Uterine smooth muscle cell (primary cell): ENCODE measurements at places on chromosomes 3 and 15. TPM values are rescaled to one million over a fixed set of nuclear protein-coding genes. Genes with fewer than 3 reads are reported as not detected.

AGBL1 gene
- not detected in 2 replicates for total RNA-seq

SCAMP5 gene
- 0.44 and 2.0 TPM in 2 replicates for total RNA-seq

TGM5 gene
- not detected in 2 replicates for total RNA-seq

IL17RE gene
- 0.62 and 2.0 TPM in 2 replicates for total RNA-seq

HHLA2 gene
- not detected in 2 replicates for total RNA-seq

CCDC191 gene
- 1.2 and 2.5 TPM in 2 replicates for total RNA-seq

EPB42 gene
- not detected in 2 replicates for total RNA-seq

ACTC1 gene
- total RNA-seq: not detected in 2 replicates

TF gene
- under 0.01 TPM in 2 replicates for total RNA-seq

SRGAP3 gene
- 3.1 and 6.0 TPM in 2 replicates for total RNA-seq

SERPINI2 gene
- not detected in 2 replicates for total RNA-seq

LTK gene
- total RNA-seq: 0.37 and 0.44 TPM in 2 replicates

CSNK1G1 gene
- 28.3 and 31.7 TPM in 2 replicates for total RNA-seq

LRRN1 gene
- not detected in 2 replicates for total RNA-seq

ZNF385D gene
- 0.66 and 0.75 TPM in 2 replicates for total RNA-seq

GATM gene
- total RNA-seq: 0.25 and 0.44 TPM in 2 replicates

CELSR3 gene
- 0.89 and 1.00 TPM in 2 replicates for total RNA-seq

SLC51A gene
- total RNA-seq: 0.25 TPM in 1 of 2 replicates, not detected in the other

PPP1R14D gene
- not detected in 2 replicates for total RNA-seq

BCL2A1 gene
- 4.9 and 27.1 TPM in 2 replicates for total RNA-seq

ADAMTS7 gene
- 1.2 and 2.2 TPM in 2 replicates for total RNA-seq

CGNL1 gene
- 0.66 and 1.5 TPM in 2 replicates for total RNA-seq

NCEH1 gene
- 11.7 and 28.1 TPM in 2 replicates for total RNA-seq
